ENCODE measurements at places on chromosomes 11 and 22. TPM values are rescaled to one million over a fixed set of nuclear protein-coding genes. Genes with fewer than 3 reads are reported as not detected.

The PDE3B gene
- 7.8 TPM for total RNA-seq

The MYEOV gene
- total RNA-seq = 1.2 TPM

The TRIM29 gene
- total RNA-seq = 33.2 TPM

The RELT gene
- total RNA-seq = 9.4 TPM

The APOA5 gene
- not detected for total RNA-seq

The CD3E gene
- total RNA-seq = 2.5 TPM

The PKP3 gene
- total RNA-seq = 0.49 TPM

The GLB1L2 gene
- total RNA-seq = 1.6 TPM

The UPB1 gene
- total RNA-seq = 1.3 TPM

The CASP12 gene
- 2.3 TPM for total RNA-seq

The TSGA10IP gene
- not detected for total RNA-seq

The OR52W1 gene
- total RNA-seq = not detected

The SCUBE2 gene
- total RNA-seq = 8.8 TPM

The PVALB gene
- not detected for total RNA-seq

The ISX gene
- not detected for total RNA-seq

The NAV2 gene
- 33.2 TPM for total RNA-seq

The GAL3ST1 gene
- 26.3 TPM for total RNA-seq

The B3GAT3 gene
- 38.7 TPM for total RNA-seq

The MDK gene
- 92.7 TPM for total RNA-seq

The MMP1 gene
- total RNA-seq = 0.22 TPM

The RFPL3 gene
- not detected for total RNA-seq

The OR5P2 gene
- total RNA-seq = not detected

The KDM4D gene
- 0.80 TPM for total RNA-seq

The SCGB2A2 gene
- total RNA-seq = not detected

The CELSR1 gene
- total RNA-seq = 1.9 TPM

The SMC1B gene
- not detected for total RNA-seq

The NRIP3 gene
- total RNA-seq = 0.62 TPM

All from sciatic nerve (tissue), 2 donors.